ENCODE measurements at places on chromosomes 6 and 20.

GRCh38 chr20:25125636-25126035 is 43.7 kb upstream of the VSX1 start:
- DNase-seq, result no peak

DNA sequence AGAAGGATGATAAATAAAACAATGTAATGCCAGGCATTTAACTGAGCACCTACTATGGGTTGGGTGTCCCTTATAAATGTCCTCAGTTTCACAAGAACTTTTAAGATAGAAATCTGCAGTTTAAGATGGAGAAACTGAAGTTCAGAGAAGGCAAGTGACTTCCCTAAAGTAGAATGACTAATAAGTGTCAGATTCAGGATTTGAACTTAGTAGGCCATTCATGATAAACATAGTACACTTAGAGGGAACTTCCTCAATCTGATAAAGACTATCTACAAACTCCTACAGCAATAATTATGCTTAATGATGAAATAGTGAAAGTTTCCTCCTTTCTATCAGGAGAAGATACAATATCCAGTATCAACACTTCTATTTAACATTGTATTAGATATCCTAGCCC is 43.9 kb downstream of the NCR2 start:
- DNase-seq, result no peak

DNA sequence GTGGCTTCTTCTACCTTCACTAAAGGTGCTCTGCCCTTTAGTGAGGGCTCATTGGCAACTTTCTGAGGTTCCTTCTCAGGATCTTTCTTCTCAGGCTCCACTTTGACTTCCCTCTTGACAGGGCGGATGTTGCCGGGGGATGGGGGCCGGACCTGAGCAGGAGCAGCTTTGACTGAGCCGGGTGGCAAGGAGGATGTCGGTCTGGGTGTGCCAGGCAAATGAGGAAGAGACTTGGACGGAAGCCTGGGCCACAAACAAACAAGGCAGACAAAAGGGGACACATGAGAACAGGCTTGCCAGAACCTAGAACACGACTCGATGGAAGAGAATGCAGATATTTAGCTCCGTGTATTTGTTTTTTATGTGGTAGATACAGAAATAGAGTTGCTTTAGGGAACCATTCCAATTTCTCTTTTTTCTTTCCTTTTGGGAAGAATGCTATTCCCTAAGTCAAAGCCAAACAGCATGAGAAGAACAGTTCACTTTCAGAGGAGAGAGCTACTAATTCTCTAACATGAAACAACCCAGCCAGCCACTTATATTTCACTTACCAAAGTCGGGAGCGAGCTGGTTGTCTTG is 76.2 kb upstream of the BCLAF1 start:
- no peak for DNase-seq

- no peak for DNase-seq
Measured at GRCh38 chr6:144897441-144897921, 612.3 kb downstream of the UTRN start.

Data from stimulated activated CD8-positive, alpha-beta memory T cell treated with anti-CD3 and anti-CD28 coated beads, Interleukin-12 subunit alpha, Interleukin-12 subunit beta, amount 100 ng/mL, for 4 hours (primary cell).